ENCODE measurements at places on chromosomes 2 and 18.

- no peak for DNase-seq
These were observed 107.3 kb downstream of the MYO1B start for GRCh38 chr2:191352536-191352935.

DNA sequence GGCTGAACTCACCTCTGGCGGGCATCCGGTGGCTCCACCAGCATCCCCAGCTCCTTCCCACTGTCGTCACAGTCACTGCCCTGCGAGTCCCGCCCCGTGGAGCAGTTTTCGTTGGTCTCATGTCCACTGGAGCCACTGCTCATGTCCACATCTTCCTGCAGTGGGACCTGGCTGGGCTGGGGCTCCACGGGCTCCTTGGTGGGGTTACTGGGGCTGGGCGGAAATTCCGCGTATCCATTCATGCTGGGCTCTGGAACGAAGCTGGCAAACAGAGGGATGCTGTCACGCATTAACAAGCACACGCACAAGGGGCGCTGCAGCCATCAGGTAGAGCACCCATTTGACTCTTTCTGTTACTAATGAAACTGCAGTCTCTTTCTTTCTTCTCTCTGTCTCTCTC lies 10.7 kb downstream of the PER2 start:
- DNase-seq, result no peak

- no peak for DNase-seq
These were observed 63.2 kb upstream of the COPS8 start for GRCh38 chr2:237022533-237022932.

DNA sequence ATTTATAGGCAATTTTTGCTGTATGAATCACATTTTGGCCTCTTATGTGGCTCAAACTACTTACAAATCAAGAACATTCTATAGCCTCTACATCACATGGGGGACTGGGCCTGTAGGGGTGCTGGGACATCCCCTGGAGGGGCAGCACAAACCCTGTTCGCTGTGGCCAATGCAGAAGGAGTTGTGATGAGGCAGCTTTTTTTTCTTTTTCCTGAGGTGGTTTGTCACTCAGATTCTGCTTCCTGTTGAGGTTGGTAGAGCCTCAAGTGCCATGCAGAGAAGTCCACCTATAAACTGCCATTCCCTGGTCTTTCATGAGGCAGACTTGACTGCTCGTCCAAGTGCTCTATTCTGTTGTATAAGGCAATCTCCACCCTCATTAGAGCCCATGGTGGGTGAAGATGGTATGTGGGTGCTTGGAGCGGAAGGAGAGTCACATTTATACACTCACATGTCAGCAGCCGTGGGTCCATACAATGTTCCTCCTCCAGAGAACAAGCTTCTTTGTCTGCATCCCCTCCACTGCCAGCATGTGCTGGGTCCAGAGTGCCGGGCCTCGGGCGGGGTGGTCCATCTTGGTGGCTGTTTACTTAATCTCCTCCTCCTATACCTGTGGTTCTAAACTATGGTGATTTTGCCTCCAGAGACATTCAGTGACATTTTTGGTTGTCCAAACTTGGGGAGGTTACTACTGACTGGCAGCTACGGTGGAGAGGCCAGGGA lies 120.3 kb downstream of the ACOXL start:
- DNase-seq, result no peak

DNA sequence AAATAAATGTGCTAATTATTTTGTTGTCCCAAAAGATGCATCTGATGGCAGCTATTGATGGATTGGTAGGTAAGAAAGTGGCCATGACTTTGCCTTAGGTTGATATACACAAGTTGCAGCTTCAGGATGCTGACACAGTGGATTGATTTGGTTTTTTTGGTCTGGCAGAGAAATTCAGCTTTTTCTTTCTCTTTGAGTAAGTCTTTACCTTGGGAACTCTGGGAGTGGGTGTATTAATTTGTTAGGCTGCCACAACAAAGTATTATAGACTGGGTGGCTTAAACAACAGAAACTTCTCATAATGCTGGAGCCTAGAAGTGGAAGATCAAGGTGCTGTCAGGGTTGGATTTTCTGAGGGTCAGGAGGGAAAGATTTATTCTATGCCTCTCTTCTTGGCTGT lies 19.8 kb upstream of the ICOS start:
- DNase-seq, result no peak

- no peak for DNase-seq
These were observed 58.2 kb upstream of the DYNC1I2 start for GRCh38 chr2:171629113-171629512.

- DNase-seq, result no peak
These were observed 111.5 kb downstream of the MTCL1 start for GRCh38 chr18:8816816-8817215.

- no peak for DNase-seq
These were observed at the start of gene FAM110C for GRCh38 chr2:46471-47345. Gene FAM110C, minus strand, starts transcription at chr2:46505. Its CDS starts 120 bp downstream, at chr2:46385.

DNA sequence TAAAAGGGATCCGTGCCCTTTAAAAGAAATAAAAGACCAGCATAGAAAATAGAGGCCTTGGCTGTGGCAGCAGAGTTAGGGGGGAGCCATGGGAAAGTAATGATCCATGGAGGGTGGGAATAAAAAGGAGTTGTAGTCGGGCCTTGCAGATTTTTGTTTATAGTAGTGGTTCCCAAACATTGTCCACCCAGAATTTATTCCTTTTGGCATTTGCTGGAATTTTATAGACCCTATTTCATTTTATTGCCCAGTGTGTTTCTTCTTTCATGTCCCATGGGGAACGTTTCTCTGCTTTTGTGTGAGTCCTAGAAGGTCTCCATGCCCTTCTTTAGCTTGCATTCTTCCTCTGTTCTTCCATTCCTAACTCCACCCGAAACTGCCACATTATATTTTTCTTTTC lies 222.2 kb downstream of the LTBP1 start:
- DNase-seq, result no peak

- DNase-seq, result no peak
These were observed 27.7 kb downstream of the TSN start for GRCh38 chr2:121783180-121783579.

GRCh38 chr18:76592981-76593381 lies 97.9 kb upstream of the ZNF516 start:
- no peak for DNase-seq

DNA sequence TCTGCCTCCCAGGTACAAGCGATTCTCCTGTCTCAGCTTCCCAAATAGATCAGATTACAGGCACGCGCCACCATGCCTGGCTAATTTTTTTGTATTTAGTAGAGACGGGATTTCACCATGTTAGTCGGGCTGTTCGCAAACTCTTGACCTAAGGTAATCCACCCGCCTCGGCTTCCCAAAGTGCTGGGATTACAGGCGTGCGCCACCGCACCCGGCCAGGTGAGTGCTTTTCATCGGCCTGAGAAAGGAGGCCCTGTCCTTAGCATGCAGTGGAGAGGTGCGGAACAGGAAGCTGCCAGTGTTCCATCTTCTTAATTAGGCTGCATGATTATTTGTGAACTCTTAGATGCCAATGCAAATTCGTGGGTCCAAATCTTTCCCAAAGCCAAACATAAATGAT lies 125.7 kb upstream of the THSD7B start:
- DNase-seq, result no peak

GRCh38 chr18:7980136-7980535 lies 413.0 kb downstream of the PTPRM start:
- no peak for DNase-seq

GRCh38 chr18:32208023-32208422 lies 18.2 kb downstream of the MEP1B start:
- no peak for DNase-seq

- no peak for DNase-seq
These were observed 15.0 kb downstream of the ELAC1 start for GRCh38 chr18:50982802-50983179.

GRCh38 chr2:143300536-143300935 lies 171.3 kb downstream of the ARHGAP15 start:
- no peak for DNase-seq

- DNase-seq, result no peak
These were observed 101.2 kb downstream of the MCFD2 start for GRCh38 chr2:46814160-46814961.

DNA sequence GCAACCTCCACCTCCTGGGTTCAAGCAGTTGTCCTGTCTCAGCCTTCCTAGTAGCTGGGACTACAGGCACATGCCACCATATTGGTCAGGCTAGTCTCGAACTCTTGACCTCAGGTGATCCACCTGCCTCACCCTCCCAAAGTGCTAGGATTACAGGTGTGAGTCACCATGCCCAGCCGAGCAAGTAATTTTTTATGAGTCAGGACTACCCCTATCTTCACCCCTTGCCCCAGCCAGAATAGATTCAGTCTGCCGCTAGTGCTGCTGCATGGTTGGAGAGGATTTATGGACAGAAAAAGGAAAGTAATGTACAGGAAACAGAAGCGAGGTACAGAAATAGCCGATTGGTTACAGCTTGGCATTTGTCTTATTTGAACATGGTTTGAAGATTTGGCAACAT lies 48.9 kb downstream of the BMPR2 start:
- no peak for DNase-seq
